Stimulated activated CD8-positive, alpha-beta memory T cell treated with anti-CD3 and anti-CD28 coated beads, Interleukin-7, amount 100 ng/mL, for 48 hours (primary cell): ENCODE measurements at places on chromosomes 6 and 20.
A peak's percentile ranks its signal among the peaks of the same experiment; 100 is the strongest.

GRCh38 chr6:20837189-20837588 lies 302.9 kb downstream of the CDKAL1 start:
- no peak for DNase-seq

DNA sequence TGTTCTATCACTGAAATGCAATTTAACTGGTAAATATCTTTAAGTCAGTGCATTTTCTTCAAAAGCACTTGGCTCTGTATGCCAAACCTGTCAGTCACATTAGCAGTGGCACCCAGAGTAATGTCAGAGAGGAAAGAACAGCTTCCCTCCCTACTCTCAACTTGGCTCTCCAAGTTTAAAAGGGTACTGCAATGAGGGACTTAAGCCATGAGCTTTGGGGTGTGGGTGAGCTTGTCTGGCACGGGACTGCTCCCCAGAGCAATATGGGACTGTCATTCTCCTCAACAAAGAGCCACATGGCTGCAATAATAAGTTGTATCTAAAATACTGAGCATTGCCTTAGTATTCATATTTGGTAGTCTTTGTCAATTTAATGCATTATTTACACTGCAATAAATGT lies 4.0 kb downstream of the GCM2 start:
- no peak for DNase-seq

- no peak for DNase-seq
These were observed 12.6 kb downstream of the TINAG start for GRCh38 chr6:54320871-54321270.

DNA sequence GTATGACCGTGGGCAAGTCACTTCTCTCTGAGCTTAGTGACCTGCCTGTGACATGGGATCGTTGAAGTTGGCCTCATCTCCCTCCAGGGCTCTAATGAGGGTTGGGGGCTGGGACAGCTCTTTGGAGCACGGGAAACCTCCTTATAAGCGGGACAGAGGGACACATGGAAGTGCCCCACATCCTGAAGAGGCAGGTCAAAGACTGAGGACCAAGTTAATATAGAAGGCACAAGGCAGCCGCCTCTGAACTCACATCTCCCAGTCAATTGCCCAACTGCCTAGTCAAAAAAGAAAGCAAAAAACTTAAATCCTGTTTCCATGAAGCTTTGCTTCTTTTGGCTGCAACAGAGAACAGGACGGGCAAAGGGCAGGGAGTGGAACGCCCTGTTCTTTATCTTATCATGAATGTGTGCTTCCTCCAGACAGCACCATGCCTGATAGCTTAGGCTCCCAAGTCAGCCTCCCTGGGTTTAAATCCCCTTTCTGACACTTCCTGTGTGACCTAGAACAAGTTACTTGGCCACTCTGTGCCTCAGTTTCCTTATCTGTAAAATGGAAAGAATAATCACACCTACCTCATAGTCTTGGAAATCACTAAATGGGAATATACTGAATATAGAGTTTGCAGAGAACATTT lies 27.1 kb downstream of the LBP start:
- DNase-seq, result no peak

- no peak for DNase-seq
These were observed 78.4 kb downstream of the PREX1 start for GRCh38 chr20:48749437-48749836.

GRCh38 chr20:37622728-37623127 lies 71.1 kb upstream of the CTNNBL1 start:
- DNase-seq, result no peak

DNA sequence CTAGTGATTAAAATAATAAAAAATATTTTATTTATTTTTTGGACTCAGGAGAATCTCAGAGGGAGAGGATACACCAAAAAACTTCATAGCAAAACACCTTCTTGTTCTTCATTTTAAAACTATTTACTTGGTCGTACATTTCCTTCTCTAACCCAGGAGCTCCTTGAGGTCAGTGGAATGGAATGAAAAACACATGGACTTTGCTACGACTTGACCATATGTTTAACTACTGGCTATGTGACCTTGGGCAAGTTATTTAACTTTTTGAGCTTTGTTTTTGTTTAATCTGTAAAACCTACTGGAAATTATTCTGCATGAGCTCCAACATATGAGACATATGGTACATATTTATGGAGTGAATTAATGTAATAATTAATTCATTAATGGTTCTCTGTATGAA lies 1005.5 kb upstream of the CITED2 start:
- DNase-seq, result no peak

- DNase-seq, result no peak
These were observed 41.0 kb upstream of the COL21A1 start for GRCh38 chr6:56288347-56288746.

DNA sequence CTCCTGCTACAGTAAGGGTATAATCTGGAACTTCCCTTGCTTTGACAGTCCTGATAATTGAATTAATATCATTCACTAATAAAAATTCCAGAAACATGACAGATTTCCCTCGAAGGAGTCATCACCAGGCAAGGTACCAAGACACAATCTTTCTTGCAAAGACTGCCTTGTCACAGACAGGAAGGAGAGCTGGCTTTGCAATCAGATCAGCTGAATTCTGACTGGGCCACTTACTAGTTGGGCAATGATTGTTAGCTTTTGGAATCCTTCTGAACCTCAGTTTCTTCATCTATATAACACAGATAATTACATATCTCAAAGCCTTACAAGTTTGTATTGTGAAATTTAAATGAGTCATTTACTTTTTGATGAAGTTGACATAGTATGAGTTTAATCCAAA lies 344.2 kb downstream of the RFPL4B start:
- DNase-seq, result no peak

DNA sequence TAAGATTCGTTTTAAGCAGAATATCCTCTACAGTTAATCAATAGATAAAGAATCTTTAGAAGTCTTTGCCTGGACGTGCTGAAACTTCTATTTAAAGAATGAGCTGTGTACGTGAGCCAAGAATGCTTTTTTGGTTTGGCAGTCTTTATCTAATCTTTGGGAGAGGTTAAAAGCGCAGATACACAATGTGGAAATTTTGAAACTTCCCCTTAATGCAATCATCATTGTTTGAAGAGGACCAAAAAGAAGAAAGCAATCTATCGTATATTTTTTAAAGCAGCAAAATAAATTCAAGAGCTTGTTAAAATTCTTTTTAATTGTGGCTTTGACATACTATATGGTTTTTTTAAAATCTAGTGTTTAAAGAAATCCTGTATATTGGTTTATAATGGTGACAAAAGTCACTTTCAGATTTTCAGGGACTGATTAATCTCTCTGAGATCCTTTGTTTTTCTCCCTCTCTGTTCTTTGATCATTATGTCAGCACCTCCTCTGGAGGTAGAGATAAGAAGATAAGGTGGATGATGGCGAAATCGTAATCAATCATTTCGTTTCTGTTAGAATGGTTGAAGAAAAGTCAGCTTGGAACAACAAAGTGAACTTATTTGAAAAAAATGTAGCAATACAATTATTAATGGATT lies 92.1 kb upstream of the FAM184A start:
- no peak for DNase-seq

DNA sequence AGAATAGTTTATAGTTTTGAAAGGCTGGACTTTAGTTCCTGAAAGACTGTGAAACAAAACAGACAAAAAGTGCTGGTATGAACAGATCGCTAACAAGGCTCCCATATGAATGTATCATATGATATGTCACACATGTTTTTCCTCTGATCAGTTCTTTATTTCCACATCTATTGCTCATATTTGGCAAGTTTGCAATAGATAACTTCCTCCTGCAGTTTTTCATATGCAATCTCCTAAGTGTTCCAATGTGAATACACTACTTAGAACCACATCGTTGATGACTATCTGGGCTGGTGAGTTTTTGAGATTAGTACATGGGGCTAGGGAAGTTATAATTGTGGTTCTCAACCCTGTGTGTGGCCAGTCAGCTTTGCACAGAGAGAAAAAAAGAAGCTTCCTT lies 23.1 kb downstream of the CRYBG1 start:
- no peak for DNase-seq

DNA sequence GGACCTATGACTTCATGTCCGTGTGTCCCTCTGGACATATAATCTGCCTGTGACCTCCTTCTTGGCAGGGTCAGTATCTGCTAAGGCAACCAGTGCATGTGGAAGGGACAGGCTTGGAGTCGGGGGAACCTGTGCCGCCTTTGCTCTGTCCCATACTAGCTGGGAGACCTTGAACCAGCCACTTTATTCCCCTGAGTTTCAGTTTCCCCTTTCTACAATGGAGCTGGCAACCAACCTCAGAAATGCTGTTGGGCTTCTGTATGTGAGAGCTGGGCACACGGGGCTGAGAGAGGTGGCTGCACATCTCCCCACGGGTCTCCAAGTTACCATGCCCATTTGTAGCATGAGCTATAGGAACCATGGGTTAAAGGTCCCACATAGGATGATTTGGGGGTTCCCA lies 53.8 kb downstream of the CD40 start:
- DNase-seq, result no peak

DNA sequence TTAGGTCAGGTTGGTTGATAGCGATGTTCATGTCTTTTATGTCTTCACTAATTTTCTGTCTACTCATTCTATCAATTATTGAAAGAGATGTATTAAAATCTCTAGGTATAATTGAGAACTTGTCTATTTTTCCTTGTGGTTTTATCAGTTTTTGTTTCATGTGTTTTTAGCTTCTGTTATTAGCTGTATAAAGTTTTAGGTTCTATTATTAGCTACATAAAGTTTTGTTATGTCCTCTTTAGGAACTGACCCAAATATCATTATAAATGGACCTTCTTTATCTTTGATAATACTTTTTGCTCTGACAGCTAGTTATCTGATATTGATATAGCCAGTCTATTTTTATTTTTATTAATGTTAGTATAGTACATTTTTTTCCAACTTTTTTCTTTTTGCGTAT lies 92.4 kb upstream of the TMEM170B start:
- no peak for DNase-seq

- DNase-seq, result no peak
These were observed 128.0 kb downstream of the INSM1 start for GRCh38 chr20:20495729-20496503.

DNA sequence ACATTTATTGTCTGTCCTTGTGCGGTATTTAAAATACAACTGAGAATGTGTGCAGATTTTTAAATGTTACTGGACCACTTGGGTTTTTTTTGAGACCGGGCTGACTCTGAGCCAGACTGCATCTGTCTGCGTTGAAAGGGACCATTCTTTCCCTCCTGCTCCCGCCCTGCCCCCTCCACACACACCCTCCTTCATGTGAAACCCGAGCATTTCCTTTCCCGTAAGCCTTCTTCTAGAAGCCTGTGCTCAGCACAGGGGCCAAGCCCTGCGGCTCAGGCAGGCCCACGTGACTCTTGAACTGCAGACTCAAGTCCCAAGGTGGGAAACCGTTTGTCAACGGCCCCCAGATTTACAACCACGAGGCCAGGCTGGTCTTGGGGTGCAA lies 82.7 kb upstream of the FOXC1 start:
- DNase-seq, result peak; percentile 1

GRCh38 chr6:80544976-80545722 lies 438.7 kb downstream of the BCKDHB start:
- no peak for DNase-seq

DNA sequence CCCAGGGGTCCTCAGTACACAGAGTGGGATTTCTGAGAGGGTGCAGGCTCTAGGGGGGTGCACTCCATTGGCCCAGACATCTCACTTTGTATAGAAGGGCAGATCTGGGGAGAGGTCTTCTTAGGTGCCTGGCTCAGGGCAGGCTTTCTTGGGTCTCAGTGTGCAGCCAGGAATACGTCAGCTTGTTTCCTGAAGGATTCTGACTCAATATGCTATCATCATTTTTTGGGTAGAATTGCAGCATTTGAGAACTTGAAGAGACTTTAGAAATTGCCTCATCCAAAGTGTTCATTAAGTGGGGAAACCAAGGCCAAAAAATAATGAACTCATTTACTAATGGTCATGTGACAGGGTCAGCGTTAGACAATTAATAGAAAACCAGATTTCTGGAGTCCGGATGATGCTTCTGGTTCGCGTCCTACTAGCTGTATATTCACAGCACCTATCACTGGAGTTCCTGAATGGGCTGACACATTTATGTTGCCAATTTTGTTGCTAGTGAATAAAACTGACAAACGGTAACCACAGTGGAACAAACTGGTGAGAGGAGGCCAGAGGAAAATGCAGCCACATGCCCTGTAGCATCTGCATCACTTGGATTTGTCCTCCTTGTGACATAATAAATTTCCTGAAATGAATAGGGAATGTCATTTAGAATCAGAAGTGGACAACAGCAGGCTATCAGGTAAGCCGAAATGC lies 238.9 kb downstream of the TBC1D7 start:
- no peak for DNase-seq

DNA sequence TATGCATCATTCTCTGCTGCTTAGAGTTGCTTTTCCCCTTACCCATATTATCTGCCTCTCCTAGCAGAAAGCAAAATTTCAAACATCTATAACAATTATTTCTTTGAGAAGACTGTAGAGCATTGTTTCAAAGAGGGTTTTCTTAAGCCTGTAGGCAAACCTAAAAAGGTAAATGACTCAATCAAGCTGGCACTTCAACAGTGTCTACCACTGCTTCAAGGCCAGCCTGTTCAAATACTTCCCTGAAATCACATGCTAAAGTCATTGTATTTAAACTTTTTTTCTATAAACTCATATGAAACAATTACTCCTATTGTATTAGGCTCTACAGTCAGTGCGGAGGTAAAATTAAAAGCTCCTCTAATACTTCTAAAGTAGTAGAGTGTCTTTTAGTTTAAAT lies 87.1 kb downstream of the OGFRL1 start:
- no peak for DNase-seq

DNA sequence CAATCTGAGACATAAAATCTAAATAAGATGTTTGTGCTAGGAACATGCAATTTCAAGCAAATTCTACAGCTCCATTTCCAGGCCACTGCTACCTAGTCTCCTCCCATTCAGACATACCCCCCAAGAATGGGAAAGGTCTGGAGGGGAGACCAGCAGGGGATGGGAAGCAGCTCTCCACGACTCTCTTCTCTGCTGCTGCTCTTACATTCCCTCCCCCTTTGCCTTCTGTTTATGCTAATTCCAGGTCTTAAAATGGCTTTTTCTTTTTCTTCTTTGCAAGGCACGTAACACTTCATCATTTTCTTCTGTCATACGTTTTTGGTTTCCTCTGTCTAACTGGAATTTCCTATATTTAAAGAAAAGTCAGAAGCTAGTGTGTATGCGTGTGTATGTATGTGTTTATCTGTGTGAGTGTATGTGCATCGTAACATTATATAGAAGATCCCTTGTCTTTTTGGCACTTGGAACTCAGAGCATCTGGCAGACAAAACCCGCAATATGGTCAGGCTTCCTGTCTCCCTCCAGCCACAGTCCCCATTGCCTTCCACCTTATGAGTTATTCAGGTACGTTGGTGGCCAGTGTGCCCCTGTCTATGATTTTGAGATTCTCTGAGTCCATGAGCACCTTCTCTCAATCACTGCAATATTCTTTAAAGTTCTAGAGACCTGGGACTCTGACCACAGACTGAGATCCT lies 493.7 kb downstream of the BTBD3 start:
- no peak for DNase-seq

GRCh38 chr20:16475225-16475624 lies 98.0 kb downstream of the KIF16B start:
- DNase-seq, result no peak
